HTR-8/SVneo (cell line): ENCODE measurements at places on chromosomes 3 and 15.

DNA sequence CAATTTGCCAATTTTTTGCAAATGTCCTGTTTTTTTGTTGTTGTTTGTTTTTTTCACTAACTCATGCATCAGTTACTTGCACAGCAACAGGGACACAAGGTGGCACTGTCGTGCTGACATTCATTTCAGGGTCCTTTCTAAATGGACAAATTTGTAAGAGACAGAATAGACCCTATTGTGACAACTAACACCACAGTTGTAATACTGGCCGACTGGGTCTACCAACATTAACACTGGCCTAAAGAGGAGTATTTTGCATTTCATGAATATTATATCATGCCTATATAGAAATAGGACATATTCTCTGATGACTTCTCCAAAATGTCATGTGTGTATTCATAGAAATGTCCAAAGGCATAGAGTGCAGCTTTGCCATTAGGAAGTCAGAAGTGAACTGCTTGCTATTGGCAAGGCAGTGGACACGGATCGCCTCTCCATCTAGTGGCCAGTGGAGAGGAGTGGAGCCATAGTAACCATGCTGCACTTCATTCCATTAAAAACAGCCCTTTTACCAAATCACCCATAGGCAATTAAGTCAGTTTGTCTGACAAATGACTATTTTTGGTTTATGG, 54.8 kb downstream of the ZBTB20 start:
- peak; percentile 21 for DNase-seq

DNA sequence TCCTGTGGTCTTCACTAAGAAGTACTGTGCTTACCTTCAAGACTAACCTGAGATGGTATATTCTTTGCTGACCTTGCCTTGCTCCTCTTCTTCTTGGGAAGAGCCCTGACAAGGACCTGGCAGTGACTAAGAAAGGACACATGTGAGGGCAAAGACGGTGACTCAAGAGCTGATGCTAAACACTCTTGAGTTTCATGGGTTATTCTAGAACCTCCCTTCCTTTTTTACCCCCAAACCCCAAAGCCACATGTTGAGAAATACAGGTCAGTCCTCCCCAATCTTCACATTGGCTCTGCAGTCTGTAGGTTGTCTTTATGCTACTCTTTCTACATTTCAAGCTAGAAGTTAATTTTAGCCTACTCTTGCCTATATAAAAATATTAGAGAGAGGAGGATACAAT, 200.6 kb downstream of the SEMA6D start:
- no peak for DNase-seq

GRCh38 chr3:67291287-67292252, 293.5 kb downstream of the KBTBD8 start:
- DNase-seq, result no peak

DNA sequence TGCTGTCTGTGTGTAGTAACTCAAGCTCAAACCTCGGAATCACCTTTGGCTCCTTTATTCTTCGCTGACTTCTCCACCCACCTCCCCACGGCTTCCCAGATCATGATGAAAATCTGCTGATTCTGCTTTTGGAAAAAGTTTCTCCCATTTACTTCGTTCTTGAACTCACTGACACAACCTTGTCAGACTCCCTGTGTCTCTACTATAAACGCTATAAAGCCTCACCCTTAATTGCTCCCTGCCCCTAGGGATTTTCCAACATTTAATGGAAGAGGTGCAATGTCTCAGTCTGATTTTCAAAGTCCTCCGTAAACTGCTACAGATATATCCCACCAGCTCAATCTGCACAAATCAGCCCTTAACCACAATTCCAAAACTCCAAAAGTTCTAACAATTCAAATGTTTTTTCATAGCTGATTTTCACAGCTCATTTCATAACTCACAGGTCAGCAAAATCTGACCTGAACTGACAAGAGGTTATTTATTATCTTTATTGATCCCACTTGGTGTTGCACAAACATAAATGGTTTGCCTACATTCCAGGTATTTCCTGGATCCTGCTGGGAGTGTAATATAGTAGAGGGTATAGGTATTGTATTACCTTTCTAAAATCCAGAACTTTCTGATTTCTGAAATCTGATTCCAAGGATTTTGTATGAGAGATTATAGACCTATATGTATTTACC, 129.4 kb downstream of the PLD1 start:
- DNase-seq, result no peak

- no peak for DNase-seq
These were observed 228.1 kb upstream of the PROK2 start for GRCh38 chr3:72013084-72013483.

- peak; percentile 75 for DNase-seq
These were observed 159.8 kb downstream of the THSD4 start for GRCh38 chr15:71275098-71275497.
